ENCODE measurements at places on chromosomes 7 and 10.

GRCh38 chr10:49382226-49382625 lies 13.7 kb downstream of the DRGX start:
- no peak for DNase-seq

DNA sequence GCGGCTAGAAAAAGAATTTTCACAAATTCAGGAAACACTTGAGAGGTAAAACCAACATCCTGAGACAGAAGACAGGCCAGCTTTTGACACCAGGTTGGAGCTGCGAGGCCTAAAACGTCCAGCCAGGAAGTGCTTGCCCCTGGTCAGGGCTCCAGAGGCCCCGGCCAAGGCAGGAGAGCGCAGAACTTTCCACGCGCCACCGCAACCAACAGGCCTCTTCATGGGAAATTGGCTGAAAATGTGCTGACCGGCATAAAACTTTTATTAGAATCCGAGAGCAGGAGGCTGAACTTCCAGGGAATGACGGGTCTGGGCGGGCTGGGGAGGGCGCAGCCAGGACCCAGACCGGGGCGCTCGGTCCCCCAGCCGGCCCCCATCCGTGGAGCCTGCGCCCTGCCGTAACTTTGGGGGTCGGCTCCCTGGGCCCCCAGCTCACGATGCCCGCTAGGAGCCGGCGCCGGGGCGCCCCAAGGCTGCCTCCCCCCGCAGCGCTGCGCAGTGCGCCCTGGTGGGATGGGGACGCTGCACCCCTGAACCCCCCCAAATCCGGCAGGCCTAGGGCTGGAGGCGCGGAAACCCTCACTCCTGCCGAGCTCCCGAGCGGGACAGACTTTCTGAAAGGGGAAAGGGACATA lies 414.0 kb upstream of the MKI67 start:
- no peak for DNase-seq

DNA sequence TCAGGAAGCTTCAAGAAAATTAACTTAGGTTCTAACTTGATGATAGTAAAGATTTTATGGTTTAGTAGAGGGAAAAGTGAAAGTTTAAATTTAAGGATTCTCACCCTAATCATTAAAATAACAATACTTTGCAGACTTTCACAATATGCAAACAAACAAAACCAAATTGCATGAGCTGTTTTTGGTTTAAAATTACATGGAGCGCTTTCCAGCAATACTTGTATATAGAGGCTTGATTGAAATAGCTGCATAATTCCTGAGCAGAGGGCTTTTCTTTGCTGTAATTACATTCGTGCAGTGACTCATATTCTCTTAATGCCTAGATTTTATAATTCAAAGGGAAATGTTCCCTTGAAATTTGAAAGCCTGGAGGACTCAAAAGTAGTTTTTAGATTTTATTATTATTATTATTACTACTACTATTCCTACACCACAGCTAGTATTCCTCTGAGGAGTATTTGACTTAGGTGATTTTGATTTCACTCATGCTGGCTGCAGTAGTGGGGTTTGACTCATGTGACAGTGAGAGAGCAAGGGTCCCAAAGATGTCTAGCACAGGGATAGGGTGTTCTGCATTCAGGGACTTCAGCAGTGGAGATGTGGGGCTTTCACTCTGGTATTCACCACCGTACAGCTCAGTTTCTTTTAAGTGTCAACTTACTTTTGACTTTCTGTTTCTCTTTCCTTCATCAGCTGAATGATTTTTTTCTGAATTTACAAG lies 138.1 kb downstream of the ADAM22 start:
- DNase-seq: no peak

GRCh38 chr7:42733040-42733439 lies 178.8 kb downstream of the C7orf25 start:
- DNase-seq: no peak

- DNase-seq: no peak
These were observed 403.5 kb downstream of the SUGCT start for GRCh38 chr7:40538281-40538680.

DNA sequence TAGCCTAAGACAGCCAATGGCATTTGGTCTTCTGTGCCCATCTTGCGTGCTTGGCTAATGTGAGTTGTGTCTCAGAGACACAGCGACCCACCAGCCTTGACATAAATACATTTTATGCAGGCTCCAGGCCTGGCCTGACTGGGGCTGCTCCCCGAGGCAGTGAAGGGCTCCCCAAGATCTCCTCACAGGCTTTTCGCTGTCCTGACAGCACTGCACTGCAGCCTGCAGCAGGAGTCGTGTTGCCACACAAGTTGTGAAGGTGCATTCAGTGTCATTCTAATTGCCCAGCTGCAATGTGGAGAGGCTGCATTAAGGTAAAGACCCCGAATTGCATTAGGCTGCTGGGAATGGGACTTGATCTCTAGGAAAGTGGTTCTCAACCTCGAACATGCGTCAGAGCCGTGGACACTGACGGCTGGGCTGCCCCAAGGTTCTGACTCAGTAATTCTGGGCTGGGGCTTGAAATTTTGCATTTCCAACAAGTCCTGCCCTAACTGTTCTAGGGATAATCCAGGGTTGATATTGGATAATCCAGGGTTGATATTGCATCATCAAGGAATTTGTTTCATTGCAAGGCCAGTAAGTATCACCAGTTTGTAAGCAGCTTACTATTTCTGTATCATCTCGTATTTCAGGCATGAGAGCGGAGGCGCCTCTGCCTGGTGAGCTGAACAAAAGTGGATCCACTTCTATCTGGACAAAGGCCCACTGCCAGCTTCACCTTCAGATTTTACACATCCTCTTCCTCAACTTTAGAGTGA lies 108.7 kb upstream of the INSIG1 start:
- DNase-seq: no peak

DNA sequence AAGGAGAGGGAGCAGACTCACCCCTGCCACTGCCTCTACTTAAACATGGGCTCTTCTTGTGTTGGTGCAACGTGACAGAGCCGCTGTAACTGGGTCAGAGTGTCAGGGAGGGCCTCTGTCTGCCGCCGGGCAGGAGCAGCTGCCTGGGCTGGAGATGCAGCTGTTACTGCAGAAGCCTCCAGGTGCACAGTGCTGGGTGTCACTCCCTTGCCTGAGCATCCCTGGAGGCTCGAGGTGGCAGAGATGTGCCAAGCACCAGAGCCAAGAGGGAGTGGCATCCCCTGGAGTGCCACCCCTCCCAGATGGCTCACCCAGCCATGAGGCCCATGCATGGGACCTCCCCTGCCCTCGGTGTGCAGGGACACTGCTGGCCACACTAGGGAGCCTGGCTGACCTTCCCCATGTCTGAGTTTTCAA lies 145.7 kb downstream of the PRPF18 start:
- no peak for DNase-seq

GRCh38 chr7:135942614-135943013 lies 34.5 kb downstream of the MTPN start:
- DNase-seq: no peak

- no peak for DNase-seq
These were observed 915.2 kb upstream of the MBL2 start for GRCh38 chr10:53687800-53688199.

DNA sequence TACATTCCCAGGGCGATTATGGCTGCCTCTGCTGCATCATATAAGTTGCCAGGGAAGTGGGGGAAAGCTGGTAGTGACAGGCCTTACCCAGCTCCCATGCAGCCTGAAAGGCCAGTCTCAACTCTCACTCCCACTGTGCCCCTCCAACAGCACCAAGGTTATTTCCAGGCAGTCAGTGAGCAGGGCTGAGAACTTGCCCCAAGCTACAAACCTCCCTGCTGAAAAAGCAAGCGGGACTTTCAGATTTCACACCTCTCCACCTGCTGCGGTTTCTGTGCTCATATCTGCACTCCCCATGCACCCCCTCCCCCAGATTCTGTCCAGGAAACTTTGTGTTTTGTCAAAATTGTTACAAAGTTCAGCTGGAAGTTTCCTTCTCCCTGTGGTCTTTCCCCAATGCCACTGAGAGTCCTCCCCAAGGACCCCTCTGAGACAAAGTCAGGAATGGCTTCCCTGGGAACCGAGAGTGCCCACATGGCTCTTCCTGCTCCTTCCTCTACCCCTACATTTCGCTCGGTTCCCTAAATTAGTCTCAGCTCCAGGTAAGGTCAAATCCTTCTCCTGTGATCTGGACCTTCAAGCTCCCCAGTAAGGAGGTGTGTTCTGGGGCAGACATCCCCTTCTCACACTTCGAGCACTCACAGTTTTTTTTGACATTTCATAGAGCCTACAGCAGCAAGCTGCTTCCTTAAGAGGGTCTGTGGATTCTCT lies 25.3 kb upstream of the WNT2 start:
- DNase-seq: no peak

- DNase-seq: no peak
These were observed 196.2 kb downstream of the PTN start for GRCh38 chr7:137147338-137147720.

- DNase-seq: no peak
These were observed 29.0 kb upstream of the DAGLB start for GRCh38 chr7:6476596-6477317.

DNA sequence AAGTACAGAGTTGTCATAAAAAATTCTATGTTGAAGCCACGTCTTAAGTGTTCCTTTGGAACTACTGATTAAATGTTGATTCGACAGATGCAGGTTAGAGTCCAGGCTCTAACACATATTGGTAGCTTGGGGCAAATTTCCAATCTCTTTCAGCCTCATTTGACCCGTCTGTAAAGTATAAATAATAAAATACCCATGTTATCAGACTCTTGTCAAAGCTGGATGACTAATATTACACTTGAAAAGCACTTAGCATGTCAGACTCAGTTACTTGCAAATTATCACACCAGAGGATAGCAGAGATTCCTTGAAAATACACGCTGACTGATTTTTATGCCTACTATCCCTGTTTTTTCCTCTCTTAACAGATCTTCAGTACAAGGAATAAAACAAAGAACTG lies 18.1 kb upstream of the MACC1 start:
- DNase-seq: no peak

DNA sequence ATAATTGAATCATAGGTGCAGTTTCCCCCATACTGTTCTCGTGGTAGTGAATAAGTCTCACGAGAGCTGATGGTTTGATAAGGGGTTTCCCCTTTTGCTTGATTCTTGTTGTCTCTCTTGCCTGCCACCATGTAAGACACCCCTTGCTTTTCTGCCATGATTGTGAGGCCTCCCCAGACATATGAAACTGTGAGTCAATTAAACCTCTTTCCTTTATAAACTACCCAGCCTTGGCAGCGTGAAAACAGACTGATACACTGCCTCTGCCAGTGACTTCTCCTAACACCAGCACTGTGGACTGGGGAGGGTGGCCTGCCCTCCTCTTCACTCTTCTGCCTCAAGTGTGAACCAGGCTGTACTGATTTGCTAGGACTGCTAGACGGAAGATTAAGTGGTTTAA lies 108.6 kb downstream of the RAB11FIP2 start:
- no peak for DNase-seq

GRCh38 chr7:95686109-95686508 lies 86.2 kb upstream of the DYNC1I1 start:
- peak; percentile 9 for DNase-seq

DNA sequence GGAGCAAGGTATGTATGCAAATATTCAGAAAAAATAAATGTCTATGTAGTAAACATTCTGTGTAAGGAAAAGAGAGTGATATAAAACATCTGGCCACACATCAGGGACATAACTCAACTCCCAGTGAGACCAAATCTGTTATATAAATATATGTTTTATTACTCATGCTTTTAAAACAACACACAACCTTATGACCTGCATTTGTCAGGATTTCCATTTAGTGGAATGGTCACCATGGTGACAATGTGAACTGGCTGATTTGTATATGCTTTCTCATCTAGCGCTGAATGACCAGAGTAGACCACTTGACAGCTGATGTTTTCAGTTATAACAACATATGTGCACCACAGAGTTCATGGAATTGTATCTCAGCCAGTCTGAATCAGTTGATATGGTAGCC lies 551.7 kb downstream of the HTR7 start:
- DNase-seq: no peak

GRCh38 chr7:117412946-117413559 lies 14.2 kb downstream of the ASZ1 start:
- no peak for DNase-seq

DNA sequence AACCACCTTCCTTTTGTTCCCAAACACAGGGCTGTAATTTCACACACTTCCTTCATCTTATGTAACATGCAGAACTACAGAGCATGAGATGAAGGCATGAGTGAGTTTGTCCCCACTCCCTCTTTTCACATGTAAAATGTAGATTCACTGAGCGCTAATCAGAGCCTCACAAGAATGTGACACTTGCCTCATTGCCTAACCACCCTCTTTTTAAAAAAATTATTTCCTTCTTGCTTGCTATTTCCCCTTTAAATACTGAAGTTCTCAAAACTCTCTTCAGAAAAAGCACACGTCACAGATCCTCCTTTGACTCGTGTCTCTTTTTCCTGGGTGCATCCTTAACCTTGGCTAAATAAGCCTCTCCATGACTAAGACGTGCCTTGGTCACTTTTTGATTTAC lies 121.2 kb upstream of the TARP start:
- no peak for DNase-seq

GRCh38 chr7:68235937-68236336 lies 1239.3 kb downstream of the TYW1 start:
- no peak for DNase-seq

GRCh38 chr7:26157520-26158105 lies 5.6 kb downstream of the NFE2L3 start:
- no peak for DNase-seq

DNA sequence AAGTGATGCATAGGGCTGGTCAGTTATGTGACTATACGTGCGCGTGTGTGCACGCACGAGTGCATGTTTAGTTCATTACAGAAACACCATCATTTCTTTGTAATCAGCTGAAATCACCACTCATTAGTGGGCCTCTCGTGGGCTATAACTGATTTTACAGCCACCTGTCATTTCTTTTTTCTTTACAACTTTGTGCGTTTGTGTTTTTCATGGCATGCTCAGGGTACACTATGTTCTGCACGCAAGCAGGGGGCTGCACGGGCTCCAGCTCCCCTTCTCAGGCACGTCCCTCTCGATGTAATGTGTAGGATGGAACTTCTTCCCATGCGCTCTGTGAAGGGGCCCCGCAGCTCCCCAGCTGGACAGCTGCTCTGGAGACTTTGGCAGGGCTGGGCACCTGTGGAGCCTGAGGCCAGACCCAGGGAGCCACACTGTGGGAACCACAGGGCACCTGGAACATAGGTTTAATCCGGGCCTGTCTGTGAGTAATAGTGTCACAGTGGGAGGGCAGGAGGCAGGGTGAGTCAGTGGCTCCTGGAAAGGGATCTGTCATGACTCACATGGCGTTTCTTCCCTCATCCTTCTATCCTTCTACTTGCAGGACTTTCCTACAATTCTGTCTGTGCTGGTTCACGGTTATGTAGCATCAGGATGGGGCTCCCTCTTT lies 4.9 kb downstream of the GCK start:
- DNase-seq: no peak

GRCh38 chr10:16953270-16953669 lies 136.0 kb upstream of the RSU1 start:
- DNase-seq: no peak

GRCh38 chr7:157652954-157653826 lies 316.4 kb downstream of the DNAJB6 start:
- DNase-seq: no peak

GRCh38 chr10:133278577-133279265 lies 2.1 kb upstream of the ADAM8 start:
- DNase-seq: peak; percentile 87

GRCh38 chr10:6247041-6247712 lies 44.4 kb downstream of the PFKFB3 start:
- DNase-seq: no peak

GRCh38 chr10:97882142-97883091 lies 32.8 kb downstream of the GOLGA7B start:
- DNase-seq: no peak
